ENCODE measurements at places on chromosomes 16 and 17. TPM values are rescaled to one million over a fixed set of nuclear protein-coding genes. Genes with fewer than 3 reads are reported as not detected.

The KLHL10 gene
- not detected for total RNA-seq

GRCh38 chr17:77312786-77313599 lies 172.2 kb downstream of the SEC14L1 start:
- no peaks in the 10 kb centered on the region for H3K27me3 ChIP-seq
- H3K36me3 ChIP-seq, result no peaks in the 10 kb centered on the region
- H3K27ac ChIP-seq, result no peak overlapping the region
- peaks cover 8% of the 10 kb centered on the region for H3K4me1 ChIP-seq

DNA sequence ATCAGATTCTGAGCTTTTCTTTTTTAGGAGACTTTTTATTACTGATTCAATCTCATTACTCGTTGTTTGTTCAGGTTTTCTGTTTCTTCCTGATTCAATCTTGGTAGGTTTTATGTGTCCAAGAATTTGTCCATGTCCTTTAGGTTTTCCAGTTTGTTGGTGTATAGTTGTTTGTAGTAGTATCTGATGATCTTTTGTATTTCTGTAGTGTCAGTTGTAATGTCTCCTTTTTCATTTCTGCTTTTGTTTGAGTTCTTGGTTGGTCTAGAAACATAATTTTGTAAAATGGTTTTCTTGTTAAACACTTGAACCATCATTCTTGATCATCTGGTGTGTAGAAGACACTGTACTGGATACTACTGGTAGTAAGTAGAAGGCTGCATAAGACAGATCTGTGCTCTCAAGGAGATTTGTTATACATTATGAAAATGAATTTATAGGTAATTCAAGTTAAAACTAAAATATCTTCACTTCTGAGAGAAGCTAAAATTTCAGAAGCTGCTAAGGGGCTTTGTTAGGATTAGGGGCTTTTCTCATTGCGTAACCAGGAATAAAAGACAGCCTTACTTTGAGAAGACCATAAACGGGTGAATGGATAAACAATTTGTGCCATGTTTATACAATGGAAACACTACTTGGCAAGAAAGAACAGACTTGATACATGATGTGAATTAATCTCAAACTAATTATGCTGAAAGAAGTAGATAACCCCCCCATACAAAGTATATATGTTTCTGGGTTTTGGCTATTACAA lies 44.0 kb downstream of the NSRP1 start:
- peaks cover 42% of the 10 kb centered on the region for H3K4me1 ChIP-seq
- H3K27me3 ChIP-seq, result no peaks in the 10 kb centered on the region
- no peak overlapping the region for H3K27ac ChIP-seq
- H3K4me3 ChIP-seq, result no peak overlapping the region
- peaks cover 39% of the 10 kb centered on the region for H3K36me3 ChIP-seq
- no peak for DNase-seq

- H3K4me3 ChIP-seq, result no peak overlapping the region
- H3K4me1 ChIP-seq, result no peaks in the 10 kb centered on the region
- H3K27me3 ChIP-seq, result no peaks in the 10 kb centered on the region
- no peaks in the 10 kb centered on the region for H3K36me3 ChIP-seq
Measured at GRCh38 chr17:78527345-78527744, 49.9 kb downstream of the DNAH17 start.

The ADPRM gene
- 80.2 TPM for total RNA-seq

GRCh38 chr16:87033541-87034300 lies 283.5 kb downstream of the C16orf95 start:
- no peak overlapping the region for H3K27ac ChIP-seq
- peaks cover 10% of the 10 kb centered on the region for H3K27me3 ChIP-seq
- H3K36me3 ChIP-seq, result no peaks in the 10 kb centered on the region
- no peak for DNase-seq
- H3K4me1 ChIP-seq, result no peaks in the 10 kb centered on the region
- H3K4me3 ChIP-seq, result no peak overlapping the region

DNA sequence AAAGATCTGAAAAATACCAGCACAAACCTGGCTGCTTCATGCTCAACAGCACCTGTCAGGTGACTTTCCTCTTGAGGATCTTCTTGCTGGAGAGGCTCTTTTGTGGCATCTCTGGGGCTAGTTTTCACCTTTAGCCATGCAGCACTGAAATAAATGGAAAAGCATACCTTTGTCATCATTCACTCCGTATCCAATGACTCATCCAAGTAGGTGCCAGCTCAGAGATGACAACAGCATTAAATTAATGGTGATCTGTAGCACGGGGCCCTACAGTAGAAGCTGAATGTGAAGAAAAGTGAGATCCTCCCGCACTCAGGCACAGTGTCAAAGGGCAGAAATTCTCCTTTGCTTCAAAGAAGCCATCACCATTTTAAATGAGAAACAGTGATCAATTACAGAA lies 32.2 kb downstream of the KIAA0753 start:
- DNase-seq, result no peak
- no peak overlapping the region for H3K4me3 ChIP-seq
- no peaks in the 10 kb centered on the region for H3K27me3 ChIP-seq
- H3K27ac ChIP-seq, result no peak overlapping the region
- peaks cover 3% of the 10 kb centered on the region for H3K4me1 ChIP-seq

The KRTAP9-8 gene
- not detected for total RNA-seq

- no peaks in the 10 kb centered on the region for H3K36me3 ChIP-seq
- H3K27ac ChIP-seq, result no peak overlapping the region
- H3K27me3 ChIP-seq, result peaks cover 15% of the 10 kb centered on the region
- H3K4me3 ChIP-seq, result no peak overlapping the region
- no peak for DNase-seq
Measured at GRCh38 chr17:48002266-48002915, 31.5 kb downstream of the CDK5RAP3 start.

The AURKB gene
- not detected for total RNA-seq

- H3K36me3 ChIP-seq, result no peaks in the 10 kb centered on the region
- no peak within 1 kb of the TSS for H3K4me3 ChIP-seq
- no peak for DNase-seq
- H3K27ac ChIP-seq, result no peak within 1 kb of the TSS
- H3K4me1 ChIP-seq, result peaks cover 13% of the 10 kb centered on the region
Measured at GRCh38 chr17:15265131-15265530, at the start of gene PMP22. Gene PMP22, minus strand, starts transcription at chr17:15265326. Its CDS starts 4,599 bp downstream, at chr17:15260727.

DNA sequence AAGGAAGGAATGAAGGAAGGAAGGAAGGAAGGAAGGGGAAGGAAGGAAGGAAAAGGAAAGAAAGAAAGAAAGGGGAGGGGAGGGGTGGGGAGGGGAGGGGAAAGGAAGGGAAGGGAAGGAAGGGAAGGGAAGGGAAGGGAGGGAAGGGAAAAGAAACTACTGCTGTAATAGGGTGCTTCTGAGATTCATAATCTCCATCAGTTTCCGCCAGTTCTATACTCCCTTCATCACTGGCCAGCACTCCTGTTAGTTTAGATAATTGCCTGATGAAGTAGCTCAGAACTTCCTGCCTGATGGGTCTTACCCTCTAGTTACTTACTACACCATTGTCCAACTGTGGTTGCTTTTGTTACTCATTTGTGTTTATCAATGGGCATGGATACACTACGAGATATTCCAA lies 2.0 kb upstream of the KRTAP9-6 start:
- peaks cover 36% of the 10 kb centered on the region for H3K4me1 ChIP-seq
- no peak overlapping the region for H3K4me3 ChIP-seq
- no peak overlapping the region for H3K27ac ChIP-seq
- no peak for DNase-seq
- H3K36me3 ChIP-seq, result no peaks in the 10 kb centered on the region
- no peaks in the 10 kb centered on the region for H3K27me3 ChIP-seq

DNA sequence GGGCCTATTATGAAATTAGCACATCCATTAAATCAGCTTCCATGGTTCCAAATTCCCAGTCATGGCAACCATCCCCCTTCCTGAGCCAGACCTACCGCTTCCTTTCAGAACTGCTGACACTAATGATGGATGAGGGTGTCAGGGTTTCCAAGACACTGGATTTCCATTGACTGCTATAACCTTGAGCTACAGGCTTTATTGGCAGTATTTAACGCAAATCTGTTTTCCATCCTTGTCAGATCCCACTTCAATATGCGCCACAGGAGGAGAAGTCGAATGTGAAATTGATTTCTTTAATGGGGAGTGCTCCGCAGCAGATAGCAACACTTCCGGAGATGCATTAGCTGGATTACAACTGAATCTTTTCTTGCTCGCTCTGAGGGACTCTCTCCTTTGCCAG lies 197.1 kb downstream of the HS3ST4 start:
- no peak for DNase-seq
- H3K4me1 ChIP-seq, result no peaks in the 10 kb centered on the region
- H3K4me3 ChIP-seq, result no peak overlapping the region
- H3K27ac ChIP-seq, result no peak overlapping the region
- peaks cover 10% of the 10 kb centered on the region for H3K27me3 ChIP-seq

DNA sequence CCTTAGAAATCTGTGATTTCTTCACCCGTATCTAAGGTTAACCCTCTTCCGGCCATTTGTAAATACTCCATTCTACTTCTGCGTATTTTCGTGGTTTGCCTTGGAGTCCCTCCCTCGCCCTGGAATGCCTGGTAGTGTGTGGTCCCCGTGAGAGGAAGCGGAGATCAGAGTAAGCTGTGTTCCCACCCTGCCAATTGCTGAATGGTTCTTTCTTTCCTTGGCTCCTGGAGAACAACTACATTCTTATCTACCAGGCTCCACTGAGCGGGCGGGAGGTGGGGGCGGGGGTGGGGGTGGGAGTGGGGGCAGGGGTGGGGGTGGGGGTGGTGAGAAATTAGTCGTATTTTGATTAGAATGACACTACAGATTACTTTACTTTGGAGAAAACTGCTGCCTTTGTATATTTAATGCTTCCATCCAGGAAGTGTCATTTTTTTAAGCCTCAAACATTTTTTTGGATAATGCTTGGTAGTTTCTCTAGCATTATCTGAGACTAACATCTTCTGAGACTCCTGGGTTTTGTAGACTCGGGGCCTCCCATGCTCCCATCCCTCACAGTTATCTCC lies 20.9 kb upstream of the FASN start:
- H3K27ac ChIP-seq, result peak overlapping the region; percentile 63
- H3K4me1 ChIP-seq, result peaks cover 18% of the 10 kb centered on the region
- no peak overlapping the region for H3K4me3 ChIP-seq

GRCh38 chr17:29179232-29180033 lies 765 bp downstream of the MYO18A start:
- no peak overlapping the region for H3K27ac ChIP-seq
- no peaks in the 10 kb centered on the region for H3K36me3 ChIP-seq
- H3K27me3 ChIP-seq, result no peaks in the 10 kb centered on the region
- peaks cover 31% of the 10 kb centered on the region for H3K4me1 ChIP-seq

The SLC38A8 gene
- not detected for total RNA-seq

The ITGA2B gene
- 1.6 TPM for total RNA-seq

The C16orf54 gene
- 108 TPM for total RNA-seq

The CHST4 gene
- total RNA-seq, result not detected

GRCh38 chr17:19447085-19447583 lies 36.1 kb downstream of the RNF112 start:
- peak overlapping the region; percentile 1 for H3K27ac ChIP-seq
- no peak overlapping the region for H3K4me3 ChIP-seq
- H3K36me3 ChIP-seq, result peaks cover 26% of the 10 kb centered on the region
- DNase-seq, result peak; percentile 77
- H3K27me3 ChIP-seq, result peaks cover 29% of the 10 kb centered on the region

- H3K36me3 ChIP-seq, result no peaks in the 10 kb centered on the region
- H3K4me1 ChIP-seq, result peaks cover 30% of the 10 kb centered on the region
- peak overlapping the region; percentile 51 for H3K27ac ChIP-seq
- H3K4me3 ChIP-seq, result peak overlapping the region; percentile 31
- H3K27me3 ChIP-seq, result peaks cover 18% of the 10 kb centered on the region
Measured at GRCh38 chr17:8055851-8056231, 17.0 kb downstream of the ALOX15B start.

The CD300E gene
- total RNA-seq, result not detected

DNA sequence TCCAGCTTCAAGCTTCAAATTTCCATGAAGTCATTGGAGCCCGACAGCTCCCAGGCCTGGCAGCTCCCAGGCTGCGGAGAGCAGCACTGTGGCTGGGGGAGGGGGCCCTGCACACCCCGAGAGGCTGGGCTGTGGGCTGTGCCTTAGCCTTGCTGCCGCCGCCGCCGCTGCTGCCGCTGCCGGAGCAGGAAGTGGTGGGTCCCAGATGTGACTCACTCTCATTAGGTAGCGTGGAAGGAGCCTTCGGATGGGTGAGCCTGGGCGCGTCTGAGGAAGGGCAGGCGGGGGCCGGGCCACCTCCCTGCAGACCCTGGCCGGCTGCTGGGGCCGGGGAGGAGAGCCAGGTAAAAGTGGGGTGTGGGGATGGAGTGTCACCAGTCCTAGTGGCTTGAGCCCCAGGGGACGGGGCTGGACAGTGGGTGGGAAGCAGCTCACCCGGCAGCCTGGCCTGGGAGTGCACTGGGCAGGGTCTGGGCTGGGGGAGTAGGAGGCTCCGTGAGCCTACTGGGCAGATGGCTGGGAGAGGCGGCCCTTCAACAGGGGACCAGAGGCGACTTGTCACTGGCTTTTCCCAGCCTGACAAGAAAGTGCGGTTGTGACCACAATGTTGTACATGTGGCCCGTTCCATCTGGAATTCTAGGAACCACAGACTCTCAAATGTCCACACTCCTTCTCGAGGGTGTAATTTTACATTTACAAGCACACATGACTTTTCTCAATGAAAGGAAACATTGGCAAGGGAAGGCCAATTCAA lies at the start of gene ADCY7:
Gene ADCY7 (plus strand): TSS at position 215 of the 755 bp plus-strand sequence. CDS start 21,629 bp downstream, outside the sequence.
- peak within 1 kb of the TSS; percentile 96 for H3K4me3 ChIP-seq
- H3K27ac ChIP-seq, result peak within 1 kb of the TSS; percentile 99
- no peaks in the 10 kb centered on the region for H3K27me3 ChIP-seq
- H3K4me1 ChIP-seq, result peaks cover 44% of the 10 kb centered on the region

DNA sequence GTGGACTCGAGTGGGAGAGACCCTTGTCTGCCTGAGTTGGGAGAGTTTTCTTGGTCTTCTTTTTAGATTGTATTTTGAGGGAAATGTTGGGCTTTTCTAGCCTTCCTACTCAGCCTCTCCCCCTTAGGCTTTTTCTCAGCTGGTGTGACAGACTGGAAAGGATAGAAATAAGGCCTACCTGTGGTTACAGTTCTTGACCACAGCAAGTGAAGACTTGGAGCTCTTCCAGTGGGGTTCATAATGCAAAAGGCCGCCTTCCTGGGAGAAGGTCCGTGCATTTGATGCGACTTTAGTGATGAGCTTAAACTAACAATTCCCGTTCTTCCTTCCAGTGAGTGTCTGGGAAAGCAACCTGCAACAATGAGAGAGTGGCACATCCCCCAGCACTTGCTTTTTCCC lies 56.8 kb downstream of the B9D1 start:
- H3K27me3 ChIP-seq, result peaks cover 43% of the 10 kb centered on the region
- H3K4me3 ChIP-seq, result peak overlapping the region; percentile 61
- DNase-seq, result no peak
- peaks cover 26% of the 10 kb centered on the region for H3K4me1 ChIP-seq
- H3K27ac ChIP-seq, result no peak overlapping the region

DNA sequence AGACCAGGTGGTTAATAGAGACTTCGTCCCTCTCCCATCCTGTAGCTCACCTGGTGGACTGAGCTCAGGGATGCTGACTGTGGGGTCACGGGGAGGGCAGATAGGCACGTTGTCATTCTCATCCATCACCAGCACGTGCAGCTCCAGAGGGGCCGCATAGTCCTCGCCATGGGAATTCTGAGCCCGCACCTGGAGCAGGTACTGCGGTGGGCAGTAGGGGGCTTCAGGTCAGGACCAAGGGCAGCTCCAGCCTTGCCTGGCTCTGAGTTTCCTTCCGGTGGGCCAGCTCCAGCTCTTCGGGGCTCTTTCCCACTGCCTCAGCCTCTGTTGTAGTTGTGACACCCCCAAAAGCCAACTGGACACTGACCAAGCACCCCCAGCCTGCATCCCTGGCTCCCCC lies 5.6 kb downstream of the CDH16 start:
- H3K27me3 ChIP-seq, result no peaks in the 10 kb centered on the region
- no peaks in the 10 kb centered on the region for H3K4me1 ChIP-seq

Data from naive thymus-derived CD8-positive, alpha-beta T cell (primary cell).